ENCODE measurements at places on chromosomes 5 and 9.
A peak's percentile ranks its signal among the peaks of the same experiment; 100 is the strongest.

DNA sequence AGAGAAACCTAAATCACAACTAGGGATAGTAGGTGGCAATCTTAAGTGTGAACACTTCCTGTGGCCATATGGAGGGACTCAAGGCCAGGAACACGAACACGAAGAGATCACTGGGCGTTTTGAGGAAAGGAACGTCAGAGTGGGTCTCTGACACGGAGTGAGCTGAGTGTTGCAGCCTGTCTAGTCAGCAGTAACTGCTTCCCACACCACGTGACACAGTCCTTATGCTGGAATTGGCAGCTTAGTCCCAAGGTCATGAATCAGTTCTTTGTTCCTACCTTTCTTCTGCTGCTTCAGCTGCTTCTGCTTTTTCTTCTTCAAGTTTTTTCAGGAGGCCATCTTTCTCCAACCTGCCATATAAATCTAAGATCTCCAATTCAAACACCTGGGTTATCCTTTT lies 18.2 kb downstream of the SPACA9 start:
- DNase-seq = peak; percentile 68

DNA sequence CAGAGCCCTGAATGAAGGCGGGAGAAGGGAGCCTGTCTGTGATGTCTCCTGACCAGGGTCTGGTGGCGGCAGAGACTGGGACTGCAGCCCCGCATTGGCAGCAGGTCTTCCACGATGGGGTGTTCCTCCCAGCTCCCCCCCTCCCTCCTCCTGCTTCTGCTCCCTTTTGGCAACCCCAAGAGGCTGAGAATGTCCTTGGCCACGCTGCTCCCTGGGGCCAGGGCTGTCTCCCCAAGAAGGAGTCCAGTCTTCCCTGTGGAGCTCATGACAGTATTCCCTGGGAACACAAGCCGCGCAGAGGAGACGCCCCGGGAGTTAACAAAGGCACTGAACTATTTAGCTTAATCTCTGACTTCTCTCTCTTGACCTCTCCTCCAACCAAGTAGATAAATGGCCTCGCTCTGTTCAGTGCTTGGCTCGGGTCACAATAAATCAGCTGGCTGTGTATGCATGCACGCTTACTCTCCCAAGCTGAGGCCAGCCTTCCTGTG lies 84.0 kb upstream of the NEURL1B start:
- DNase-seq = no peak

DNA sequence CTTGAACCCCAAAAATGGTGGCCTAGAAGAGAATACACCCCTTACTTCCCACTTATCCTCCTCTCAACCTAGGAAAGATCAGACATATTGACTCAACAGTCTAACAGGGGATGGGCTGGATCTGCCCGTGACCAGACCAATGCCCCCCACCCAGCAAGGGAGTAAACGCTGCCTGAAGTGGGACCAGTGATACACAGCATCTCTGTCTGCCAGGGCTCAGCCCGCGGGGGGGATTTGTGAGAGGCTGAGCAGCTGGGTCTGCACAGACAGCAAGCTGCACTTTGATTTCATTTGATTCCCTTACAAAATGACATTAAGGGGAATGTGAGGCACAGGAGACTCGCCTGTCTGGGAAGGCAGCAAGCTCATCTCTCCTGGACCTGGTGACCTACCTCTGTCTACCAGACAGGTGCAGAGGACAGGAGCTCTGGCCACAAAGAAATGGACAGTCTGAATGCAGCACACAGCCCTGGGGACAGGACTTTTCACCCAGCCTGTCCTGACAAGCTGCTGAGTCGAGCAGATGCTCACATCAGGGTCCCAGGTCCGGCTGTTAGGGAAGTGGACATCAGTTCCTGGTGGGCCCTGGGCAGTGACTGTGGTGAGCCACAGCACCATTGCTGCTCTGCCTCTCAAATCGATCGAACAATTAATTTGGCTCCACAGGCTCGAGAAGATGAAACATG lies 79.9 kb downstream of the RGS3 start:
- no peak for DNase-seq

- DNase-seq = no peak
These were observed 105.8 kb downstream of the SREK1 start for GRCh38 chr5:66249920-66250319.

- no peak for DNase-seq
These were observed 61.3 kb downstream of the SGCD start for GRCh38 chr5:156388233-156388632.

DNA sequence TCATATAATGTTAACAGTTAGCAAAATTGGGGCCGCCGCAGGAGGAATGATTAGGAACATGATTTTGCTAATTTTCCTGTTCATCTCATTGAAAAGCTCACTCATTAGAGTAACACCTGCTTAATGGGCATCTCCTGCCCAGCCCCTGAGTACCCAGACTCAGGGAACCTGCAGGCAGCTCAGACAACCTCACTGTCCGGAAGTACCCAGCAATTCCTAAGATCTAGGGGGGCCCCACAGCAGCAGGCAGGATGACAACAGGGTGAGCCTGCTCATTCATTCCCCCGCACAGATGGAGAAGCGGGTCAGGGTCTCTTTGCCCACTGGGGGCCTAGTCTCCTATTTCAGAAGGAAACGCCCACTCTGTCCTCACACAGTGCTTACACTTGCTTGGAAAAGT lies 12.6 kb downstream of the FAM78A start:
- no peak for DNase-seq

GRCh38 chr9:113154471-113154870 lies 3.7 kb downstream of the SLC31A2 start:
- no peak for DNase-seq

- no peak for DNase-seq
These were observed 28.0 kb downstream of the AKNA start for GRCh38 chr9:114359801-114360200.

DNA sequence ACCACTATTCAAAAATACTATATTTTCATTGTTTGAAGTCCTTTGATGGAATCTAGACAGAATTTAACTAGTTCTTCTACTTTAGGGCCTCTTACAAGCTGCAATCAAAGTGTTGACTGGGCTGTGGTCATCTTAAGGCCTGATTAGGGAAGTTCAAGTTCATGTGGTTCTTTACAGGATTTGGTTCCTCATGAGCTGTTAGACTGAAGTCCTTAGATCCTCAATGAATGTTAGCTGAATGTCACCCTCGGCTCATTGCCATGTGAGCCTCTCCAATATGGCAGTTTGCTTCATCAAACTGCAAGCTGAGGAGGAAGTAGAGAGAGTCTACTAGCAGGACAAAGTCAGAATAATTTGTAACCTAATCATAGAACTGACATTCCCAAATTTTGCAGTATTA lies 135.1 kb downstream of the CSNK1G3 start:
- DNase-seq = no peak

GRCh38 chr5:156753846-156754245 lies 96.2 kb upstream of the PPP1R2B start:
- no peak for DNase-seq

GRCh38 chr5:150152636-150153462 lies 2.8 kb downstream of the PDGFRB start:
- no peak for DNase-seq

DNA sequence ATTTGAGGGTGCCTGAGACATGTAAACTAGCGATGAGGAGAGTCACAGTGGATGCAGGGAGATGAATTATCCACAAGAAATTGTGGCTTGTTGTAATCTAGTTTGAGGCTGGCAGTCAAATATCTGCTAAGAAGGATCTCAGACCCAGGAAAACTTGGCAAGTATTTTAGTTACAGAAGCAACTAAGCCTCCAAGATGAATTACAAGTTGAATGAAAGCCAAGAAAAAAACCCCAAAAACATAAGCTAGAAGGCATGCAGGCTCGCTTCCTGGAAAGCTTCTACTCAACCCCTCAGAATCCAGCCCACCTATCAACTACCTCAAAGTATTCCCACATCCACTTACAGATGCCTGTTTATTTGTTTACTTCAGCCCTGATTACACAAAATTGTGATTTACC lies 696.9 kb downstream of the MAT2B start:
- DNase-seq = no peak

DNA sequence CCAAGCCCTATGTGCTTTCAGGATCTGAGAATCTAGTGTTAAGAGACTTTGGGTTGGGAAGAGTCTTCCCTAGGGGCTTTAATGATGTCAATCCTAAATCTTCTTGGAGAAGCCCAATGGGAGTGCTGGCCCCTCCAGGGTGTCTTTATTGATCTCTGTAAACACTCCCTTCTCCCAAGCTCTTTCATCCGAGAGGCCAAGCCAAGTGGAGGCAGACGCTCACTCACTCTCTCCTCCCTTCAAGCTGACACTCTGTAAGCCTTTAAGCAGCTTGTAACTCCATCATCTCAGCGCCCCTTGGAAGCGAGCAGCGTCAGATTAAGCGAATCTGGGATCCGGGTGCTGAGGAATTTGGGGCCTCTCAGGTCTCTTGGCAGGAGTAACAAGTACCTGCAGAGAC lies 37.7 kb downstream of the SPARC start:
- DNase-seq = no peak

DNA sequence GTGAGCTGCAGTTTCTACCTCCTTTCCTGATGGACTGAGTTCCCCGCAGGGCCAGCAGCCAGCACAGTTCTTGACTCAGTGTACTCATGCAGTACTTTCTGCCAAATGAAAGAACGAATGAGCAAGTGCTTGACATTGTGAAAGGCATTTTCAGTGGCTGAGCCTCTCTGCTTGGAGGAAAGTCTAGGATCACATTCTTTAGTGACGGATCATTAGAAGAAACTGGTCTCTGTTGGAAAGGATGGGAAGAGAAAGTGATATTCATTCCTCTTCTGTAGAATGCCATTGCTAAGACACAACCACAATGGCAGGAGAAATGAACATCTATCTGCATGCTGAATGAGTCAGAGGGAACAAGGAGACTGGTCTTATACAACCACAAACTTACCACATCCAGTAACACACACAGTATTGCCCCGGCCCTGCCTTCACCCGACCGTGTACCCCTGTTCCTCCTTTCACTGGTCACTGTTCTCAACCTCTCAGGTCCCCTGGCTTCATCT lies 206.9 kb downstream of the CRB2 start:
- DNase-seq = no peak

GRCh38 chr5:56625541-56625940 lies 189.8 kb upstream of the MAP3K1 start:
- no peak for DNase-seq

DNA sequence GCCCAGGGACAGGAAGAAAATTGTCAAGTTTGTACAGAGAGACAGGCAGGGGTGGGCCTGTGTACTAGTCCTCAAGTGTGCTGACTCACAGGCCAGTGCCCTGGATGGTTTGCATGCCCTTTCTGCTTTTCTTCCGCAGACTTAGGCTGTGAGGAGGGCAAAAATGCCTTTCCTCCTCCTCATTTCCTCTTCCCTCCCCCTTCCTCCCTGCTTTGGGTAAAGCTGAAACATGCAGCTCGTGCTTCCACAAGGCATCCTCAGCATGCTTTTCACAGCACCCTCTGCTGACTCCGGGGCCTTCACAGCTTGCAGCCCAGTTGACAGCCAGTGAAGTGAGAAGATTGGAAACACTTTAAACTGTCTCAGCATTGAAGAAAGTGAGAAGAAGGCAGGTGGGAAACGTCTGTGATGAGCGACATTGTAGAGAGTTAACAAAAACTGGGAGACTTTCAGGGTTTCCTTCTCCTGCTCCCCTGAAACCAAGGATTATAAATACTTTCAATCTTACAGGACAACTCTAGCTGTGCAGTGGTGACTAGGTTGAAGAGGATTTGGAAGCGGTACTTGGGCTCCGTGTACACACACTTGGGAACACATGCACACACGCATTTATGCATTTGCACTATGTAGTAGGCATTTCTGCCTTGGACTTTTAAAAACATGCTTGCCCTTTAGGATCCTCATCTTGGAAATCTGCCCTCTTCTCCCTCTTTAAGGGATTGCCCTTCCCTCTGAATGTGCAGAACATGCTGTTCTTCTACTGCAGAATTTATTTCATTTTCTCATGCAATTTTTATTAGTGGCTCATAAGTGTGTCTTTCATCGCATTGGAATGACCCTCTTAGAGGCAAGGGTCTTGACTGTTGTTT lies 138.8 kb downstream of the GRIA1 start:
- DNase-seq = no peak

- no peak for DNase-seq
These were observed 132.7 kb upstream of the TNC start for GRCh38 chr9:115250621-115251032.

DNA sequence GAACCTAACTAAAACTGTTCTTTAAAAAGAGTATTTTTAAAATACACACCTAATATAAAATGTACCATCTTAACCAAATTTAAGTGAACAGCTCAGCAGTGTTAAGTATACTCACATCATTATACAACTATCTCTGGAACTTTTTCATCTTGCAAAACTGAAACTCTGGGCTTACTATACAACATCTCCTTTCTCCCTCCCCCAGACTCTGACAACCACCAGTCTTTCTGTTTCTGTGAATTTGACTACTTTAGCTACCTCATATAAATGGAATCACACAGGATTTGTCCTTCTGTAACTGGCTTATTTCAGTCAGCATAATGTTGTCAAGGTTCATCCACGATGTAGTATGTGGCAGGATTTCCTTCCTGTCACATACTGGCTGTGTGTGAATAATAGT lies 93.5 kb downstream of the FOXD1 start:
- no peak for DNase-seq

DNA sequence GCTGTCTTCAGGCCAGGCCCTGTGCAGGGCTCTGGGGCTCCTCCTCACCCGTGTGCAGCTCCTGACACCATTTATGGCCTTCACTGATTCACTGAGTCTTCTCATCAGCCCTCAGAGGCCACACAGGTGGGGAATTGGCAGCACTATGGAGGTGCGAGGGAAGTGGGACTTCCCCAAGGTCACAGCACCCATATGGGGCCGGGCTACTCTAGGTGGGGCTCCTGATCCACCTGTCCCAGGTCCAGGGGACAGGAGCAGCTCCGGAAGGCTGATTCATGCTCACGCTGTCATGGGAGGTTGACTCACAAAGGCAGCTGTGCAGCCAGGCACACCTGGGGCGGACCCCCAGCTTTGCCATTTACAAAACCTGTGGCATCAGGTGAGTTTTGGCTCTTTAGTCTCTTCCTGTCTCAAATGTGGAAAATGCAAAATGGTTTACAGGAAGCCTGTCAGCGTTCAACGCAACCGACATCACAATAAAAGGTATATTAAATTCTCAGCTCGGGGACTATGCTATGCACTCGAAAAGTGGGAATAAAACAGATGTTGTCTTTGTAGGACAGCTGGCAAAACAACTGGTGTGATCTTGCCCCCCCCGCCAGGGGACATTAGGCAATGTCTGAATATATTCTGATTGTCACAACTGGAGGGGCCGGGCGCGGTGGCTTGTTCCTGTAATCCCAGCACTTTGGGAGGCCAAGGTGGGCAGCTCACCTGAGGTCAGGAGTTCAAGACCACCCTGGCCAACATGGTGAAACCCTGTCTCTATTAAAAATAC lies 15.0 kb downstream of the NAIF1 start:
- no peak for DNase-seq

Measured in caudate nucleus (tissue), 63 donors.